ENCODE measurements at places on chromosomes 12 and 14. TPM values are rescaled to one million over a fixed set of nuclear protein-coding genes. Genes with fewer than 3 reads are reported as not detected.

The DDIT3 gene
- 39.3 TPM for total RNA-seq

The RND1 gene
- not detected for total RNA-seq

The RNFT2 gene
- 5.7 TPM for total RNA-seq

The FIGNL2 gene
- not detected for total RNA-seq

The TMEM229B gene
- total RNA-seq = 21.5 TPM
